Activated T-helper 9 cell treated with anti-CD3 and anti-CD28 coated beads, Interleukin-2, amount 50 U/mL, for 16 hours (primary cell): ENCODE measurements at places on chromosomes 7 and 10.

GRCh38 chr7:29853072-29853471 lies 46.8 kb downstream of the WIPF3 start:
- DNase-seq, result no peak

- DNase-seq, result no peak
Observed at GRCh38 chr10:70568781-70569495, 33.6 kb downstream of the PRF1 start.

GRCh38 chr7:137731436-137731835 lies 115.3 kb downstream of the DGKI start:
- no peak for DNase-seq

- DNase-seq, result no peak
Observed at GRCh38 chr10:129049501-129049900, 417.5 kb upstream of the MGMT start.

GRCh38 chr10:103451831-103452505 lies at the start of gene CALHM2:
Gene CALHM2, minus strand, starts transcription at chr10:103452370. Its CDS starts 2,429 bp downstream, at chr10:103449941.
- DNase-seq, result peak; percentile 40

DNA sequence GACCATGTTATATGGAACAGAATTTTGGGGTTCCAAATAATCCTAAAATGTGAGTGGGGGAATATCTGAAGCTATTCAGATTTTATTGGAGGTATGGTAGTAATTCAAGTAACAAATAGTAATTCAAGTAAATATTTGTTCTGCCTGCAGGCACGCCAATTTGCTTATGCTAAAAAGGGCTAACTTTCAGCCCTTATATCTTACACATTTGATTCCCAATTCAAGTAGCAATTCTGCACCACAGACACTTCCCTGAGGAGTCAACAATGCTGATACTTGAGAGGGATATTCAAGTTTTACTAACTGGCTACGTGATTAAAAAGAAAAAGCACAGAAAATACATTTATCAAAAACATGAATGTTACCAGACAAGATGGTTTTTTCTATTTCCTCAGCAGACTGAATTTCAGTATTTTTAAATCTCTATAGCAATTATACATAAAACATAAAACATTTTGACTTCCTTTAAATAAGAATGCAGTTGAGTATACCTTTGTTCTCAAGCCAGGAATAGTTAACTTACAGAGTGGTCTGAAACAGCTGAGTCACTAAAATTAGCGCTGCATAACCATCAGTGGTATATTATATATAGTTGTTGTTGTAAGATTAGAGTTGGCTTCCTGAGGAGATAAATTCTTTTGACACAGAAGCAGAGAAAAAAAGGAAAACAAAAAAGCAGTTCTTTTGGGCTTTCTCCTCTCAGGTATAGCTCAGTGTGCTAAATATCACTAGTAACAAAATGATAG lies 33.9 kb downstream of the MTPN start:
- no peak for DNase-seq
